ENCODE measurements at places on chromosomes 2 and 18. TPM values are rescaled to one million over a fixed set of nuclear protein-coding genes. Genes with fewer than 3 reads are reported as not detected.

Gene FBXO36
- total RNA-seq: 2.6 TPM

Gene PSTPIP2
- total RNA-seq: 9.2 TPM

Gene MAB21L4
- total RNA-seq: not detected

Gene MERTK
- total RNA-seq: 31.3 TPM

Gene SLC19A3
- total RNA-seq: 1.2 TPM

Gene DSG1
- 1.2 TPM for total RNA-seq

Gene HOXD13
- not detected for total RNA-seq

Gene C2orf92
- total RNA-seq: 9.0 TPM

Gene SLC30A3
- total RNA-seq: 0.11 TPM

Gene SERPINB4
- not detected for total RNA-seq

Gene GALNT1
- 79.2 TPM for total RNA-seq

Gene FBXO15
- total RNA-seq: 0.39 TPM

Gene PAX8
- 1.6 TPM for total RNA-seq

Gene TMEFF2
- not detected for total RNA-seq

Gene ALPI
- not detected for total RNA-seq

Gene GULP1
- total RNA-seq: 71.5 TPM

Gene ICOS
- not detected for total RNA-seq

Gene MATN3
- total RNA-seq: 6.3 TPM

Gene CCDC68
- 0.43 TPM for total RNA-seq

Gene IL1F10
- total RNA-seq: not detected

Gene RGPD4
- total RNA-seq: not detected

Gene ZNF804A
- total RNA-seq: 0.22 TPM

Gene IL1A
- total RNA-seq: 0.54 TPM

Gene CHRNG
- not detected for total RNA-seq

Gene TTR
- total RNA-seq: 0.39 TPM

Gene OXER1
- 2.0 TPM for total RNA-seq

Gene TUBB8B
- not detected for total RNA-seq

Gene SPR
- 21.2 TPM for total RNA-seq

Gene SNORC
- total RNA-seq: 0.33 TPM

Gene REG3A
- total RNA-seq: not detected

Gene ERMN
- not detected for total RNA-seq

Gene CUL3
- total RNA-seq: 58.5 TPM

Gene IGFBP2
- 775 TPM for total RNA-seq

Gene TMEM37
- total RNA-seq: under 0.01 TPM

Gene RBMS1
- total RNA-seq: 129 TPM

Gene FAM110C
- total RNA-seq: 2.4 TPM

Gene OSBPL6
- 1.6 TPM for total RNA-seq

Gene STARD6
- not detected for total RNA-seq

Gene PSME4
- total RNA-seq: 46.5 TPM

Gene SFTPB
- not detected for total RNA-seq

Gene PRKRA
- 50.6 TPM for total RNA-seq

Gene IL37
- not detected for total RNA-seq

Gene LMAN1
- 220 TPM for total RNA-seq

Gene RTP5
- total RNA-seq: not detected

Gene KCNE4
- 42.0 TPM for total RNA-seq

Gene GATA6
- total RNA-seq: 0.11 TPM

Gene NBEAL1
- 40.0 TPM for total RNA-seq

Gene GPR17
- not detected for total RNA-seq

Gene RAB6C
- 1.2 TPM for total RNA-seq

Gene MRPL19
- total RNA-seq: 29.4 TPM

Gene PIK3C3
- 56.1 TPM for total RNA-seq

Gene RIT2
- not detected for total RNA-seq

Gene LCLAT1
- 22.2 TPM for total RNA-seq

Gene GAD1
- total RNA-seq: 4.3 TPM

Gene SMAD2
- 31.4 TPM for total RNA-seq

Gene LONRF2
- 0.39 TPM for total RNA-seq

Gene SCG2
- total RNA-seq: 0.33 TPM

Gene ARHGEF4
- 5.9 TPM for total RNA-seq
